ENCODE measurements at places on chromosomes 13 and 19.

DNA sequence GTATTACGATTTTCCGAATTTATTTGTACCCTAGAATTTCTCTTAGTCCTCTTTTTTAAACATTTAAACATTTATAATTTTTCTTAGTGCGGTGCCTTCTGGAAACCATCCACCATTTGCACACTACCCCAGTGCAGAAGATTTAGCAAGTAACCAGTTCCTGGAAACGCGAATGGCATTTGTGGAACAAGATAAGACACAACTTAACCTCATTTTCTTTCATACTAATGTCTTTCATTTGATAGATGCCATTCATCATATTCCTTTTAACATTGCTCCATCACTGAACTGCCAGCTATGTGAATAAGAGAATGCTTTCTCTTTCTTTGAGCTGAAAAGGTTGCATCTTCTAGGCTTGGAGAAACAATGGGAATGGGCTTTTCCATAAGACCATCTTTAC lies 6.8 kb downstream of the FRY start:
- H3K27ac ChIP-seq = no peak overlapping the region

- peaks cover 74% of the 10 kb centered on the region for H3K4me1 ChIP-seq
- no peaks in the 10 kb centered on the region for H3K36me3 ChIP-seq
- no peaks in the 10 kb centered on the region for H3K27me3 ChIP-seq
- H3K27ac ChIP-seq = peak overlapping the region; percentile 4
- no peak for DNase-seq
Observed at GRCh38 chr13:33193428-33193974, 92.1 kb downstream of the STARD13 start.

- H3K27me3 ChIP-seq = no peaks in the 10 kb centered on the region
- H3K4me1 ChIP-seq = no peaks in the 10 kb centered on the region
- no peak overlapping the region for H3K27ac ChIP-seq
- no peak overlapping the region for H3K4me3 ChIP-seq
Observed at GRCh38 chr13:52061587-52061986, 37.1 kb downstream of the UTP14C start.

- H3K4me3 ChIP-seq = no peak overlapping the region
- no peaks in the 10 kb centered on the region for H3K36me3 ChIP-seq
- H3K27ac ChIP-seq = no peak overlapping the region
- DNase-seq = no peak
- no peaks in the 10 kb centered on the region for H3K4me1 ChIP-seq
Observed at GRCh38 chr13:87821512-87821911, 150.3 kb downstream of the SLITRK5 start.

GRCh38 chr13:64305246-64305645 lies 2889.6 kb upstream of the PCDH20 start:
- no peaks in the 10 kb centered on the region for H3K4me1 ChIP-seq
- no peak for DNase-seq
- H3K27ac ChIP-seq = no peak overlapping the region
- H3K4me3 ChIP-seq = no peak overlapping the region

GRCh38 chr13:30837227-30838159 lies 68.6 kb upstream of the MEDAG start:
- no peaks in the 10 kb centered on the region for H3K4me1 ChIP-seq
- no peak overlapping the region for H3K27ac ChIP-seq
- H3K27me3 ChIP-seq = no peaks in the 10 kb centered on the region
- no peak overlapping the region for H3K4me3 ChIP-seq
- no peak for DNase-seq

GRCh38 chr19:50330365-50331078 lies 1.3 kb upstream of the KCNC3 start:
- no peak overlapping the region for H3K27ac ChIP-seq
- H3K4me1 ChIP-seq = peaks cover 11% of the 10 kb centered on the region
- H3K4me3 ChIP-seq = peak overlapping the region; percentile 57

DNA sequence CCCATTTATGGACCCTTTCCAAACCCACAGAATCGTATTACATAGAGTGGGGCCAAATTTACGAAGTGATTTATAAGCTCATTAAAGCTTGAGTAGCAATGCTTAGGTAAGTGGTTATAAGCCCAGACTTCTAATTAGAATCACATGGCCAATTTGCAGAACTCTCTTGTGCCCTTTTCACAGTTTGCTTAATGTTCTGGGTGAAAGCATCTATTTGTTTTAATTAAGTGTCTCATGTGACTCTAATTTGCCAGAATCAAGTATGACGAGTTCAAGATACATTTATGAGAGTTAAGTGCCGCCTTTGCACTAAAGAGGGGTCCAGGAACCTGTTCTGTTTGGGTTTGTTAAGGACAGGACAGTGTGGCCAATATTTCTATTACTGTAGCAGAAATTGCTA lies 46.0 kb upstream of the ZNF681 start:
- H3K27ac ChIP-seq = no peak overlapping the region
- no peak for DNase-seq
- H3K4me1 ChIP-seq = no peaks in the 10 kb centered on the region
- no peaks in the 10 kb centered on the region for H3K36me3 ChIP-seq

Measured in thoracic aorta (tissue), 2 donors.